Amygdala (tissue), 56 donors: ENCODE measurements at places on chromosomes 5 and 9.

- DNase-seq: no peak
Observed at GRCh38 chr9:100213730-100214477, 114.9 kb downstream of the INVS start.

DNA sequence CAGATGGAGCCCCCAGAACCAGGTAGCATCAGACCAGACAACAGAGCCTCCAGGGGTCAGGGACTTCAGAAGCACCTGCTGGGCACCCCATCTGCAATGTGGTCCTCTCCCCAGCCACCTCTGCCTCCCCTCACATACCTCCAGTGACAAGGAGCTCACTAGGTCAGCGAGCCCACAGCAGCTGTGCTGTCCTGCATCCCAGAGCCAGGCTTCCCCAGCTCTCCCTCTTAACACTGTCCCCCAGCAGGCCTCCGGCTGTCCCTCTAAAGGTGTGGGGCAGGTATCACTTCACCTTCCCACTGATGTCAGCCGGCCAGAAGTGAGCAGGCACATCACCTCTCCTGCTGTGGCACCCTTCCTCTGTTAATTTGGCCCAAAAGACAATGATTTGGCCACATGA lies 83.6 kb downstream of the LMX1B start:
- no peak for DNase-seq

GRCh38 chr9:70475211-70475610 lies 60.8 kb upstream of the KLF9 start:
- no peak for DNase-seq

DNA sequence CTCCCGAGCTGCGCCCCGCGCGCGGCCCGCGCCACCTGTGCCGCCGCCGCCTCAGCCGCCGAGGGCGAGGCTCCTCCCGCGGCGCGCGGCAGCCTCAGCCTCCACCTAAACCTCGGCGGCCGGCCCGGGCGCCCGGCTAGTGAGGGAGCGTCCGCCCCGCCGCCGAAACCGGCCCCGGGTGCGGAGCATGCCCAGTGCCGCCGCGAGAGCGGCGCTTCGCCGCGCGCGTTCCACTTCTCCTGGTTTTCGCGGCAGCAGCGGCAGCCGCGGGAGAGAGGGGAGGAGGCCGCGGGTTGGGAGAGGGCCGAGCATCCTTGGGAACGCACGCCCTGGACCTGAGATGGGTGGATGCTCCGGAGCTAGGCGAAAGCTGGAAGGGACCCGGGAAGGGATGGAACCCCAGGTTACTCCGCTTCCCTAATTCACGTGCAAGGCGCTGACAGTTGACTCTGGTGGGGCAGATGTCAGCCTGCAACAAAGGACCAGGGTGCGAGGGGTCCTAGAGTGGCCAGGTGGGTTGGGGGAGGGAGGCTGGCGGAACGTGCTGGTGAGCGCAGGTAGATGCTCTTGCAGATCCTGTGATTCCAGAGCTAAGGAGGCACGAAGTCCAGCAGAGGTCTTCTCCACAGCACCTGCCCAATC lies at the start of gene CTNND2:
Gene CTNND2, minus strand, starts transcription at position 182 of the 642 bp plus-strand sequence. CDS start 593 bp downstream, outside the sequence.
- peak; percentile 12 for DNase-seq

GRCh38 chr5:137565450-137565849 lies 66.3 kb upstream of the SPOCK1 start:
- no peak for DNase-seq

DNA sequence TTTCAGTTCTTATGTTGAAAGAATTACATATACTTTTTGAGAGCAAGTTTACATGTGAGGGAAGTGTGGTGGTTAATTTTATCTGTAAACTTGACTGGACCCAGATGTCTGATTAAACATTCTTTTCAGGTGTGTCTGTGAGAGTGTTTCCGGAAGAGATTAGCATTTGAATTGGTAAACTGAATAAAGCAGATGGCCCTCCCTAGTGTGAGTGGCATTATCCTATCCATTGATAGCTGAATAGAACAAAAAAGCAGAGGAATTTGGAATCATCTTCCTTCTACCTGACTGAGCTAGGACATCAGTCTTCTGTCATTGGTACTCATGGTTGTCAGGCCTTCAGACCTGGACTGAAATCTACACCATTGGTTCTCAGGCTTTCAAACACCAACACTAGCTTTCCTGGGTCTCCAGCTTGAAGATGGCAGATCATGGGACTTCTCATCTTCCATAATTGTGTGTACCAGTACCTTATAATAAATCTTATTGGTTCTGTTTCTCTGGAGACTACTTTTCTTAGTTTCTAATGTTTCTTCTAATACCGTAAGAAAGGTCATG lies 36.6 kb downstream of the NREP start:
- no peak for DNase-seq

DNA sequence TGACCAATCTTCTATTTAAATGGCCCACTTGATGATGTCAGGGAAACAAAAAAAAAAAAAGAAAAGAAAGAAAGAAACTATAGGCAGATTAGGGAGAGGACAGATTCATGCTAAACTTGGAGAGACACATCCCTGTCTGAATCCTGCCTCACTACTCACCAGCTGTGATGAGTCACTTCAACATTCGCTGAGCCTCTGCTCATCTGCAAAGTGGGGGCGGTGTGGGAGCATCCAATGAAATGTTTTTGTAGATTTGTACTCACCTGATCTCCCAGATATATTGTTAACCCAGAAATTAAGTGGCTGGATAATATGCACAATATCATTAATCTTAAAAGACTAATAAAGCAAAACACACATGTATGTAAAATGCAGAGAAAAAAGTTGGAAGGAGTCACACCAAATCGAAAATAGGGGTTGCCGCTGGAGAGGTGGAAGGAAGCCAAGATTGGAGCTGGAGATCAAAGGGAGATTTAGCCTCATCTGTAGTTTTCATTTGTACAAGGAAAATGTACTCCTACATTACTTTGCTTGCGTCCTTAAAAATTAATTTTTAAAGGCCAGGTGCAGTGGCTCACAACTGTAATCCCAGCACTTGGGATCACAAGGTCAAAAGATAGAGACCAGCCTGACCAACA lies 17.0 kb upstream of the ERGIC1 start:
- no peak for DNase-seq

DNA sequence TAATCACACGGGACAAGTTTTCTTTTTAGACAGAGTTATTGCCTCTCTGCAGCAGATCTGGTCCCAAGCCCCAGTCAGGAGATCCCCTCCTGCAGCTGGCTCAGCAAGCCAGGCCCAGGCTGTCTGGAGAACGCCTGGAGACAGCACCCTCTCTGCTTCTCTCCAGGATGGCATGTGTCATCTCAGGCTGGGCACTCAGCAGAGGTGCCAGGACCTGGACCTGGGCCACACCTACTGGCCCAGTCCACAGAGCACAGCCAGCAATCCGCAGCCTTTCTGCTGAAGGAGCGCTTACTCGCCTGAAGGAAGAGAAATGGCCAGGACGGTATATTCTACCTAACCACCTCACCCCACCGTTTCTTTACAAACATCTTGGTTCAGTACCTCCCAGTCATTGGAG lies 4.7 kb upstream of the TBC1D9B start:
- no peak for DNase-seq

DNA sequence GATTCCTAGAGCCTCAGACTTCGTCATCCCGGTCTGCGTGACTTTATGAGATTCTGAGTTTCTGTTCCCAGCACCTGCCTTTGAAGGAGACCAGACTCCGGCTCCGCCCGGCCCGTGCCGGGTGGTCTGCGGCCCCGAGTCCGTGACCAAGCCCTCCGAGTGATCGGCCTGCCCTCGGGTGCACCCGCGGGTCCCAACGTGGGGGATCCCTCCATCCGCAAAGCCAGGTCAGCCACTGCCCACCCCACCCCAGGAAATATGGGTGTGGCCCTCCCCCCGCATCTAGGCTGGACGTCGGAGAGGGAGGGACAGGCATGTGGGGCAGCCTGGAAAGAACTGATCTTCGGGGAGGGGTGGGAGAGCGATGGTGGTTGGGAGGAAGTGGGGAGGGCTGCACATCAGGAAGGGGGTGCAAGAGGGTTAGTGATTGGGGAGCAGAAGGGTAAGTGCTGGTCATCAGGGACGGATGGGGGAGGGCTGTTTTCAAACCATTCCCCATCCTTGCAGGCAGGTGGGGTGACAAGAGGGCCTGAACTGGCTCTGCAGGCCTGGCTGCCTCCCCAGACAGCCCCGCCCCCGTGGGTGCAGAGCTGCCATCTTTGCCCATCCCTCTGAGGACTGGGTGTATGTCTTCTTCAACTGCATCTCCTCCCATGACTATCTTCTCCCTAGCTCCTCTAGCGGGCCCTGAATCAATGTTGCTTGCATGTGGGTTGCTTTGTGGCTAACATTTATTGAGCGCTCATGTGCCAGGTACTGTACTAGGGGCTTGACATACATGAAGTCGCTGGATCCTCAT lies 747 bp downstream of the LRSAM1 start:
- peak; percentile 40 for DNase-seq

- DNase-seq: no peak
Observed at GRCh38 chr9:90019626-90020025, 414.8 kb downstream of the GADD45G start.

DNA sequence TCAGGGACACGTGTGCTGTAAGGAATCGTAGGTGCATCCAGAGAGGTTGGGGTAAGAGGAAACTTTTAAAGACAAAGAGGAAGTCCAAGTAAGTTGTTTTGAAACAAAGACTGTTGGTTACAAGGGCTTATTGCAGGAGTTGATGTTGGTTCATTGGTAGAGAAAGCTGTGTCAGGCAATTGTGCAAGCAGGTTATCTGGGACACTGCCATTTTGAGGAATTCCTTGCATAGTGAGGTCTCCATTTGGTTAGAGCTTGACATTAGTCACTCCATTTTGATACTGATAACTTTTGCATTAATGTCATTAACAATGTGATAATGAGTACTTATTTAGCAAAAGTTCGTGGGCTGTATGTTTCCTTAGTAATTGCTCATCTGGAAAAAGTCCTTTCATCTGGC lies 24.9 kb downstream of the CNOT6 start:
- DNase-seq: no peak

- no peak for DNase-seq
Observed at GRCh38 chr9:107176436-107177151, 106.5 kb upstream of the RAD23B start.

- no peak for DNase-seq
Observed at GRCh38 chr5:133284306-133284705, 232.5 kb downstream of the HSPA4 start.

GRCh38 chr5:81853030-81853357 lies 102.1 kb upstream of the SSBP2 start:
- no peak for DNase-seq

- peak; percentile 26 for DNase-seq
Observed at GRCh38 chr5:33997331-33997983, 10.4 kb downstream of the AMACR start.

DNA sequence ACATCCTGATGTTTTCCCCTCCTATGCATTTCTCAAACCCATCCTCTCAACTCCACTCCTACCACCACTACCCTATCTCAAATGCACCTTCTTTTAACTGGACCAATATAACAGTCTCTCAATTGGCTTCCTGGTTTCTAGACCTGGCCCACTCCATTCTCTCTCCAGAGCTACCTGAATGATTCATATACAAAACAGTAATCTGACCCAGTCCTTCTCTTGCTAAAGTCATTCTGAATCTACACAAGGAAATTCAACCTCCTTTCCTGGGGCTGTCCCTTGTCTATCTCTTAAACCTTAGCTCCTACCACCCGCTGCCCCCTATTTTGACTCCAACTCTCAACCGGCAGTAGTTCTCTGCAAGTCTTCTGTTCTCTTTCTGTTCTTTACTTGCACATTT lies 97.2 kb downstream of the PCSK1 start:
- no peak for DNase-seq

GRCh38 chr9:123894822-123895221 lies 35.1 kb downstream of the DENND1A start:
- DNase-seq: no peak

- DNase-seq: no peak
Observed at GRCh38 chr5:14594378-14595074, 12.9 kb downstream of the OTULINL start.

DNA sequence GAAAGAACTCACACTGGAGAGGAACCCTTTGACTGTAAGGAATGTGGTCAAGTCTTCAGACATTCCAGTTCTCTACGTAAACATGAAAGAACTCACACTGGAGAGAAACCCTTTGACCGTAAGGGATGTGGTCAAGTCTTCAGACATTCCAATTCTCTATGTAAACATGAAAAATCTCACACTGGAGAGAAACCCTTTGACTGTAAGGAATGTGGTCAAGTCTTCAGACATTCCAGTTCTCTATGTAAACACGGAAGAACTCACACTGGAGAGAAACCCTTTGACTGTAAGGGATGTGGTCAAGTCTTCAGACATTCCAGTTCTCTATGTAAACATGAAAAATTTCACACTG lies 32.6 kb downstream of the MAPK9 start:
- DNase-seq: no peak

DNA sequence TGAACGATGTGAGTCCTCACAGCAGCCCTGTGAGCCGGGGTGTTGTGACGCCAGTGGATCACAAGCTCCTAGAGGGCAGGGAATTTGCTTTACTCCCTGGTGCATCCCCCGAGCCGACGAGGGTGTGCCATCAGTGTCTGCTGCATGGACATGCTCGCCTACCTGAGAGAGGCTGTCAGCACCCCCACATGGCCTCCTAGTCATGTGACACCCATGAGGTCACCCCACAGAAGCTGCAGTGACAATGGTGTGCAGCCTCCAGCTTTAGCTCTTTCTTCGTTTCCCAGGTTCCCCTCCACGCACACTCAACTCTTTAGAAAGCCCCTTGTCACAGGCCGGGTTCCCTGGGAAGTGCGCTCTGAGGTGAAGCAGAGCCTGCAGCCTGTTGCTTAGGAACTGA lies 19.8 kb upstream of the GABBR2 start:
- no peak for DNase-seq

- no peak for DNase-seq
Observed at GRCh38 chr5:75322066-75322465, 15.0 kb upstream of the HMGCR start.

GRCh38 chr5:94694671-94695070 lies 76.2 kb downstream of the SLF1 start:
- DNase-seq: no peak

GRCh38 chr5:83548581-83548980 lies 77.0 kb downstream of the VCAN start:
- no peak for DNase-seq

DNA sequence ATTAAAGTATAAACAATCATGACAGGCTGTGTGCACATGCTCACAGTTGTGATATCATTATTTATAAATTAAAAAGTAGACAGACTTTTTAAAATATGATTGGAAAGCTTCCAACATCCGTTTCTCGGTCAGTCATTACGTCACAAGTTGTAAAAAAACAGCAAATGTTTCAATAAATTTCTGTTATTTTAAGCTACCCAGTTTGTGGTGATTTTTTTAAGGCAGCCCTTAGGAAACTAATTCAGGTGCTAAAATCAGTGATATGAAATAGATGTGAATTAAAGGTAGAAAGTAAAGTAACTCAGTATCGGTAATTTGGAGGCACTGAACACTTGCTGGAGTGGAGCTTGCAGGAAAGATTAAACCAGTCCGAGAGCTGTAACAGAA lies 1.2 kb downstream of the CCNH start:
- no peak for DNase-seq

- DNase-seq: no peak
Observed at GRCh38 chr9:6113312-6113711, 97.9 kb upstream of the RANBP6 start.

DNA sequence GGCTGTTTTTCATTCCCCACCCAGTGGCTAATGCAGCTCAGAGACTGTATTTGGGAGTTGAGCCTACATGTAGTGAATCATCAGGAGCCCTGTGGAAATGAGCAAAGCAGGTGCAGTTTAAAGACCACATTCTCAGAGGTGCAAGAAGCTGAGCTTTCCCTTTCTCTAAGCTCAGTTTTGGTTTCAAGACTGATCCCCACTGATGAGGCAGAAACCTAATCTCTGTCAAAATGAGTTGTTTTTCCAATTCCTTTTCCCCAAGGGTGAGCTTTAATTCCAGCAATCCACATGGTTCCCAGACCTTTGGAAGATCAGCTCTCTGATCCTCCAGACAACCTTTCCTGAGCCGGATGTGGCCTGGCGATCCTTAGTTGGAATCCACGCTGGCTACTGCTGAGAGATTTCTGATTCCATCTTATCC lies 420.5 kb downstream of the EBF1 start:
- no peak for DNase-seq
